ENCODE measurements at places on chromosomes 2 and 18.

DNA sequence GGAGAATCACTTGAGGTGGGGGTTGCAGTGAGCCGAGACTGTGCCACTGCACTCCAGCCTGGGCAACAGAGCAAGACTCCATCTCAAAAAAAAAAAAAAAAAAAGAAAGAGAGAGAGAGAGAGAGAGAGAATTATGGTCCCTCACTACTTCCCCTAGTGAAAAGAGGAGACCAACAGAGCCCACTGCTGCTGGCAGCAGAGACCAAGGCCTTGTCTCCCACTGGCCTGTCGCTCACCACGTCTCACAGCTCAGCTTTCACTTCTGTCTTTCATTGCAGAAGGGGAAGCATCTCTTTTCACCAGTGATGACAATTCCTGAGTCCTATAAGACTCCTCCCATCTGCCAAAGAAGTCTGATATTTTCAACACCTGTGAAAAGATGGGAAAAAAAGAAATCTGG lies 81.3 kb downstream of the CLHC1 start:
- DNase-seq, result no peak

DNA sequence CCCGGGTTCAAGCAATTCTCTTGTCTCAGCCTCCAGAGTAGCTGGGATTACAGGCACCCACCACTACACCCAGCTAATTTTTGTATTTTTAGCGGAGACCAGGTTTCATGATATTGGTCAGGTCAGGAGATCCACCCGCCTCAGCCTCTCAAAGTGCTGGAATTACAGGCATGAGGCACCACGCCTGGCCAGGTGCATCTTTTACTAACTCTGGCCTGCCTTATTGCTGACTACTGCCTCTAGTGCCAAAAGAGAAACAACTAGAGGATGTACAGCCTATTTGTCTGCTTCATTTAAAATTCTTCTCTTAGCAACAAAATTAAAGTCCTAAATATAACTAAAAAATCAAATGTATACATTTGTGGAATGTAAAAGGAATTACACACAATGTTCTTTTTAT lies 115.4 kb downstream of the BMPR2 start:
- no peak for DNase-seq

GRCh38 chr18:71036783-71037182 lies 747.9 kb downstream of the SOCS6 start:
- DNase-seq, result no peak

- DNase-seq, result no peak
These were observed 685.2 kb downstream of the DCC start for GRCh38 chr18:53025247-53025646.

DNA sequence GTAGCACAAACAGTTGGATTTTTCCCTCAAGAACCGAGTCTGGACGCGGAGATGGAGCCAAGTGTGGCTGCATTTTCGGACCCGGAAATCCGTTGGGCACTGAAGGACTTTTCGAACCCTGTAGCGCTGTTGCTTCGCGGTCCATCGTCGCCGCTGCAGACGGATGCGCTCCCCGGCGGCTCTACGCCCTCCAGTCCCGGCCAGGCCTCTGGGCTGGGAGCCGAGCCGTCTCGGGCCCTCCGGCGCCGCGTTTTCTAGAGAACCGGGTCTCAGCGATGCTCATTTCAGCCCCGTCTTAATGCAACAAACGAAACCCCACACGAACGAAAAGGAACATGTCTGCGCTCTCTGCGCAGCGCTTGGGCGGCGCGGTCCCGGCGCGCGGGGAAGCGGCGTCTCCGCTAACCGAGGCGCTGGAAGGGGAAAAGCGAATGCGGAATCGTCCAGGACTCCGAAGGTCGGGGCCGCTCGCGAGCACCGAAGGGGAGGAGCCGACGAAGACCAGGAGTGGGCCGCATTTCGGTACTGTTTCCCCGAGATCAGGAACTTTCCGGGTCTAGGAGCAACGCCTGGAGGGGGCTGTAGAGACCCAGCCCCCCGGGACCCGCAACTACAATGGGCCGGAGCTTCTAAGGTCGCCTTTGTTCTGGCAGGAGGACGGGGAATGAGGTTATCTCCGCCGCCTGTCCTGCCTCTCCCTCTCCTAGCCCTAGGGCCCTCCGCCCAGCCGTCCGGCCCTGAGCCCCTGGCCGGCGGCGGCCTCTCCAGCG lies 3.2 kb downstream of the EMX1 start:
- DNase-seq, result peak; percentile 8

DNA sequence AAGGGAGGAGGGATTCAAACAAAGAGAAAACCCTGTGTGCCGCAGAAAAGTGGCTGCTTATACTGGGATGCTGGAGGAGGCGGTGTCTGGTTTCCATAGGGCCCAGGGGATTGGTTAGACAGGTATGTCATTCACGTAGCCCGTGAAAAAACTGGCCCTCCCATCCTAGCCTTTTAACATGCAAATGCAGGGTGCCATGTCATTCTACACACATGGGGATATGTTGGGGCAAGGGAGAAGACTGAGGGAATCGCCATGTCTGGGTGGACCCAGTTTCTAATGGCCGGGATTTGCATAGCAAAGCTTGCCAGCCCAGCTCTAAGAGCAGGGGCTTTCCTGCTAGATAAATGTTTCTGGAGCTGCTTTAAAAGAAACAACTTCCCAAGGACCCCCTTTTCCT lies 8.2 kb upstream of the RNU2-63P start:
- DNase-seq, result no peak

DNA sequence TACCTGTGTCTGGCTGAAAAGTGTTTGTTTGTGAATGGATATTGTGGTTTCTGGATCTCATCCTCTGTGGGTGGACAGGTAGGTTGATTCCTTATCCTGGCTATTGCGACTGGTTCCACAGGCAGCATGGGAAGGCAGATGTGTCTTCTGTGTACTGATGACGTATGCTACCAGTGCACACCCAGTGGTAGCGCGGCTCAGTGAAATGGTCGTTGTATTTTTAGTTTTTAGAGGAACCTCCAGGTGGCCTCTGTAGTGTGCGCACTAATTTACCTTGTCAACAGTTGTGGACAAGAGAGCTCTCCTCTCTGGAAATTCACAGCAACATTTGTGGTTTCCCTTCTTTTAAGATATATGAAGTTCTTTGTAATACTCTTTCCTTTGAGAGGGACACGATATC lies 52.5 kb downstream of the CCDC74A start:
- no peak for DNase-seq

GRCh38 chr2:237278568-237278967 lies 135.4 kb downstream of the COL6A3 start:
- DNase-seq, result no peak

GRCh38 chr2:222673883-222674282 lies 2.4 kb downstream of the MOGAT1 start:
- no peak for DNase-seq

GRCh38 chr2:224884188-224884587 lies 158.1 kb downstream of the DOCK10 start:
- DNase-seq, result no peak
